ENCODE measurements at places on chromosomes 16 and 17.
A peak's percentile ranks its signal among the peaks of the same experiment; 100 is the strongest.

DNA sequence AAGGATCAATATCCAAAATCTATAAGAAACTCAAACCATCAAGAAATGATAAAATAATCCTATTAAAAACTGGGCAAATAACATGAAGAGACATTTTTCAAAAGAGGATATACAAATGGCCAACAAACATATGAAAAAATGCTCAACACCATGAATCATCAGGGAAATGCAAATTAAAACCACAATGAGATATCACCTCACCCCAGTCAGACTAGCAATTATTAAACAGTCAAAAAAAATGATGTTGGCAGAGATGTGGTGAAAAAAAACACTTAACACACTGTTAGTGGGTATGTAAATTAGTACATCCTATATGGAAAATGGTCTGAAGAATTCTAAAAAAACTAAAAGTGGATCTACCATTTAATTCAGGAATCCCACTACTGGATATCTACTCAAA is 379.0 kb upstream of the SOX9 start:
- no peak for DNase-seq

DNA sequence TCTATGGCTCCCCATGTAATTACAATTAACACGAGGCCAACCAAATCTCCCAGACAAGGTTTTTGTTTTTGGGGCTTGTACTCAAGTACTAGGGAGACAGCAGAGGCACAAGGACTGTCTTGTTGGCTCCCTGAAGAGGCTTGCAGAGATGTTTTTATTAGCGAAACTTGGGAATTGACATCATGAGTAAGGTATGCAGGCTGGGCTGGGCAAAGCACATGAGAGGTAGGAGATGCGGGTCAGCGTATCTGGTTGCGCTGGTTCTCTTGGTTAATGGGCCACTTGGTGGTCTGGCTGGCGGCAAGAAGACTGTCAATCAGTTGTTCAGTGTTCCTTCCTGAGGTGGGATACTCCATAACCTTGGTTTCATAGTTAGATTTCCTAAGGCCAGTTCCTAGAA is 28.9 kb downstream of the LCMT1 start:
- DNase-seq, result no peak

- DNase-seq, result no peak
These were observed at the start of gene MYOCD for GRCh38 chr17:12665263-12666210. Gene MYOCD, plus strand, starts transcription at chr17:12665890. Its CDS starts 299 bp downstream, at chr17:12666189.

DNA sequence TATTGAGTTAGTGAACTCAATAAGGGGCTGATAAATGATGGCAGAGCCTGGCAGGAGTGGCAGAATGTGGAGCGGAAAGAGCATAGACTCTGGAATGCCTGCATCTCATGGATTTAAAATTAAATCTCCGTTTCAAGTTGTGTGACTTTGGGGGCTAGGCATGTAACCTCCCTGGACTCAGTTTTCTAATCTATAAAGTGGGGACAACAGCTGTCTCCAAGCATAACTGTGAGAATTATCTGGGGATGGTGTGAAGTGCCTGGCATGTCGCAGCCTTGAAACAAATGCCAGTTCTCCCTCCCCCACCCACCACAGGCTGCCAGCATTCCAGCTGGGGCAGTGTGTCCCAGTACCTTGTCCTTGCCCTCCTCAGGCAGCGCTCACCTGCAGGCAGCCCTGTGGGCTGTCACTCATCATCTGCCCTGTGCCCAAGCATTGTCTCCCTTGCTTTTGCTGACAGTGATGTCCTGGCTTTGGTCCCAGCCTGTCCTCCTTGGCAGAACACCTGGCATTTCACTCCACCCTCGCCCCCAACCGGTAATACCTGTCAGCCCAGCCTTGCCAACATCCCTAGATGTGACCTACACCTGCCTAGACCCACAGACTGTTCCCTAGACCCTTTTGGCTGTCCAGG is 129.6 kb downstream of the MRM1 start:
- no peak for DNase-seq

DNA sequence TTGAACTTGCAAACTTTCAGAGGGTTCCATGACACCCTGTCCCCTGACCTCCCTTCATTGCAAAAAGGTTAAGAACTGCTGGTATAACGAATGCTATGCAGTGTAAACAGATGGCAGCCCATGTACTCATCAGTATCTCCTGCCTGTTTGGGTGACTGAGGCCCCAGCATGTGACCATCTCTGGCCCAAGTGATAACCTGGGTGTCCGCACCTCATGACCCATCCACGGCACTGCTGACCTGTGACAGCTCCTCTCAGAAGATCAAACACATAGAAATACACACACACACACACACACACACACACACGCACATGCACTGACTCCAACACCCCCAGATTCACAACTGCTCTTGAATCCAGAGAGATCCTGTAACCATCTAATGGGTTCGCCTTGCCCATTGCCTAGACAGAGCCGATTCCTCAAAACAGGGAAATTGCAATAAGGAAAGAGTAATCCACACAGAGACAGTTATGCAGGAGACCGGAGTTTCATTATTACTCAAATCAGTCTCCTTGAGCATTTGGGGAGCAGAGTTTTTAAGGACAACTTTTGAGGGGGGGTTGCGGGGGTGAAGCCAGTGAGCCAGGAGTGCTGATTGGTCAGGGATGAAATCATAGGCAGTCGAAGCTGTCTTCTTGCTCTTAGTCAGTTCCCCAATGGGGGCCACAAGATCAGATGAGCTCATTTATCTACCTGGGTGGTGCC is 11.3 kb upstream of the PHOSPHO1 start:
- no peak for DNase-seq

- no peak for DNase-seq
These were observed 45.4 kb downstream of the NKD1 start for GRCh38 chr16:50593410-50594150.

DNA sequence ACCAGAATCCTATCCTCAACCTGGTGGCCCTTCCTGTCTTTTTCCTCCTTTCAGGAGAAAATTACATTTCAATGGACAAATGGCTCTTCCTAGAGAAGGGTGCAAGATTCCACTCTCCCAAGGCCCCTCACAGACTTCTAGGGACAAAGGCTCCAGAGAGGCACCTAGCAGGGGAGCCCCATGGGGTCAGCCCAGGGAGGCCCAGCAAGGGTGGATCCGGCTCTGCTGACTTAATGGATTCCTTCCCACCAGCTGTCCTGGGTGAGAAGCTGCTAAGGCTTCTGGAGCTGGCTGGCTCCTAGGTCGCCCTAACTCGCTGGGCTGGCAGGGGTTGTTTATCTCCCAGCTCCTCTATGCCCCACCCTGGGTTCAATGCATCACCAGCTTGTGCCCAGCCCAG is 152.4 kb downstream of the ZNF423 start:
- no peak for DNase-seq

DNA sequence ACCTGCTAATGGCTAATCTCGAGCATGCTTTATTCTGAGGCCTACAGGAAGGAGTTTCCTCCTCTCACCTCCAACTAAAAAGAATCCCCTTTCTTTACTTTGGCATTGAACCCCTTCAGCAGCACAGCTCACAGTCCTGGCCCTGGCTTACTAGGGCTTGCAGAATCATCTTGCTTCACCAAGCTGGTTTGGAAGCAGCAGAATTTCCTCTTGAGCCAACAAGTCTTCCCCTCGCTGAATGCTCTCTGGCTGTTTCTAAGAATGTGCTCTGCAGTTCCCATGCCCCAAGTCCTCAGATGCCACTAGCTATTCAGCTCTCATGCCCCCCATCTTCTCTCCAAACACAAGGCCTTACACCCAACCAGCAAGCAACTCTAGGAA is 271.2 kb downstream of the NTN1 start:
- no peak for DNase-seq

DNA sequence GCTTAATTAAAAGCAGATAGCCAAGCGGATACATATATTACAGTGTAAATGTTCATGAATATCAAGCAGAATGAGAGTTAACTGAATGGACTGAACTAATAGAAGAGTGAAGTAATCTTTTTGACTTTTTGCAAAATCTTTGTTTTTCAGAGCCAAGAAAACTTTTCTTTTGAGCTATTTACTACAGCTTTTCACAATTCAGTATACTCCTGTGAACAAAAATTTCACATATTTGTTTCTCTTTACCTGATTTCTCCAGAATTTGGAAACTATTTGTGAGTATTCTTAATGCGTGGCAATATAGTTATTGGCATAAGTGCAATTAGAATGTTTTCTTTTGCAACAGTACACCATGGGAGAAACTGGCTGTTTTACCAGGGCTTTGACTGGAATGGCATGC is 9.1 kb upstream of the DUXB start:
- DNase-seq, result no peak

GRCh38 chr17:530851-531250 is 178.2 kb upstream of the RPH3AL start:
- no peak for DNase-seq

DNA sequence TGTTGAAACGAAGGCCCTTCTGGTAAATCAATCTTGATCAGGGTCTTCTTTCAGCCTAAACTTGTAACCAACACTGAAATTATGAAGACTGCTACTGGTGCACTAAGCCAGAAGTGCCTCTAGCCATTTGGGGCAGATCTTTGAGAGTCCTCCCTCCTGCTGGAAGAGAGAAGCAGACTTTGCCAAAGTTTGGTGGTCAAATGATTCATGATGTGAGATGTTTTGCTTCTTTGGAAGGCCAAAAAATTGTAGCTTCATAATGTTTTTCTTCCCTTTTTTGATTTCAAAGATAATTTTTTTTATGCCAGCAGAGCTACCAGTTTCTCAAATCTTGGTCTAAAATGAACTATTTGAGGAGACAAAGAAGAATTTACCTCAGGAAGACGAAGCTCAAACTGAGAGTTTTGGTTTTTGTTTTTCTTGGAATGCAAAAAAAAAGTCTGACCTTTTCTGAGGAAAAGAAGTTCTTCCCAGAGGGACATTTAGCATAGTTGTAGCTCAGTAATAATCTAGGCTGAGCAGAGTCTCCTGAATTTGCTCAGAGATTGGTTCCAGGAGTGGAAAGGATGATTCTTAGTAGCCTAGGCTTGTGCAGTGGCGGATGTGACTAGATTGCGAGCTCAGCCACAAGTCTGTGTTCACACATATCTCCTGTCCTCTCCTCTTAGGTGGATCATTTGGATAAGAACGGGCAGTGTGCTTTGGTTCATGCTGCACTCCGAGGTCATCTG is 50.9 kb downstream of the CYB561 start:
- no peak for DNase-seq

DNA sequence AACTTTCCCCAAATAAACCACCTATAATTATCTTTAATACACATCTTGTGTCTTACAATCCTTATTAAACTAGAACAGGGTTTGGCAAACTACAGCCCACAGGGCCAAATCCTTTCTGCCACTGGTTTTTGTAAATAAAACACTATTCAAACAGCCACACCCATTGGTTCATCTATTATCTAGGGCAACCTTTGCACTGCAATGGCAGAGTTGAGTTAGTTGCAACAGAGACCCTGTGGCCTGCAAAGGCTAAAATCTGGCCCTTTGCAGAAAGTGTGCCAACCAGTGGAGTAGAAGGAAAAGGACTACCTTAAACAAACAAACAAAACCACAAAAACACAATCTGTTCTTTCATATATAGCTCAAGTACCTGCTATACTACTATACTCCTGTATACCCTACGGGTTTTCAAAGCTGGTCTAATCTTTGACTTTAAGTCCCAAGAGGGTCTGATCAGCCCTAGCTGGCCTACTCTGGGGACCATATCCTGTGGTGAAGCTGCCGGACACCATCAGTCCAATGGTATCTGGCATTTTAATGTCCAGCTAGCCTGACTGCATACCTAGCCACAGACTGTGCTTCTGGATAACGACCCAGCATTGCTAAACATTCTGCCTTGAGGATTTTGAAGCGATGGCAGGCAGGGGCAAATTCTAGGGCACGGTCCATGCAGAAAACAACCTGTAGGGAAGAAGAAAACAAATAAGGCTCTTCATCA is 23.3 kb downstream of the CNP start:
- DNase-seq, result peak; percentile 54

GRCh38 chr17:17693253-17694168 is 12.3 kb downstream of the RAI1 start:
- DNase-seq, result peak; percentile 40

GRCh38 chr16:17364319-17365210 is 106.2 kb downstream of the XYLT1 start:
- peak; percentile 49 for DNase-seq

- DNase-seq, result no peak
These were observed 12.0 kb downstream of the PGS1 start for GRCh38 chr17:78390241-78391050.

DNA sequence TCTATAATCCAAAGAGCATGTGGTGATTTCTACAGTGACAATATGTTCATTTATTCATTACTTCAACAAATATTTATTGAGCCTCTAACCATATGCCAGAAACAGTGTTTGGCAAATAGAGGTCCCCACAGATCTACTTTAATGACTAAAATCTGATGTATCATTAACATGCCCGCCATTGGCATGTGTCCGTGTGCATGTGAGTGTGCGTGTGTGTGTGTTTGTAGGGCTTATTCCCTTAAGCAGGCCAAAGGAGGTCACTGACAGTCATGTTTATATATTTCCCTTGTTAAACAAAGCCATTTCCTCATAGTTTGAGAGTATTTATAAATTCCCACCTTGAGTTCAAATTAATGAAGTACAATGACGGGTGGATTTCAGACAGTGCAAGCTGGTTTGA is 174.4 kb upstream of the IRX6 start:
- no peak for DNase-seq

GRCh38 chr16:76931186-76931585 is 259.8 kb upstream of the MON1B start:
- DNase-seq, result no peak

DNA sequence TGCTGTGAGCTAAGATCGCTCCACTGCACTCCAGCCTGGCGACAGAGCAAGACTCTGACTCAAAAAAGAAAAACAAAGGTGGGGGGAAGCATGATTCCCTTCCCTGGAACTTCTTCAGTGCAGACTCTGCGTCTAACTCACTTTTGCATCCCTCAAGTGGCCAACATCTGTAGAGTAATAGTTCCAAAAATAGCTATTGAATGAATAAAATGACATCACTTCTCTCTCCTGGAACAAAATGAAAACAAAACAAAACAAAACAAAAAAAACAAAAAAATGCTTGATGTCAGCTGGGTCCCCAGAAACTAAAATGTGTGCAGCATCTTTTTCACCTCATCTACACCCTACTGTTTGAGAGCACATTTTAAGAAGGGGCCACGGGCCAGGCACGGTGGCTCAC is 197.7 kb upstream of the NOG start:
- no peak for DNase-seq

- no peak for DNase-seq
These were observed 57.9 kb downstream of the AXIN2 start for GRCh38 chr17:65503557-65503956.

DNA sequence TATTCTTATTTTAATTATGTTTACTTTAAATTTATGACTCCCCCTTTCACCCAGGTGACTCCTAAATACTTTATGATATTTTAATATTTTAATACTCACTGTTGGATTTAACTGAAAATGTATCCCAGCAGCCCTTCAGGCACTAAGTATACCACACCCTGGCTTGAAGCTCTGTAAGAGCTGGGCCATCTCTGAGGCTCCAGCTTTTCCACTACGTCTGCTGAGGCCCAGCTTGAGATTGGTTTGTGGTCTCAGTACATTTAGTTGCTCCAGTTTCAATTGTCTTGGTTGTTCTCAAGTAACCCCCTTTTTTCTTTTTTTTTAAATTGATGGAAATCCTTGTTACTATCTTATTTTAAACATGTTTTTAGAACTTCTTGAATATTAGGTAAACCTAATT is 27.0 kb upstream of the CAPNS2 start:
- no peak for DNase-seq

Measured in small intestine (tissue), 16 donors.